ENCODE measurements at places on chromosomes 13 and 19.

GRCh38 chr19:3360421-3361383 lies 5.7 kb upstream of the NFIC start:
- no peak for DNase-seq

DNA sequence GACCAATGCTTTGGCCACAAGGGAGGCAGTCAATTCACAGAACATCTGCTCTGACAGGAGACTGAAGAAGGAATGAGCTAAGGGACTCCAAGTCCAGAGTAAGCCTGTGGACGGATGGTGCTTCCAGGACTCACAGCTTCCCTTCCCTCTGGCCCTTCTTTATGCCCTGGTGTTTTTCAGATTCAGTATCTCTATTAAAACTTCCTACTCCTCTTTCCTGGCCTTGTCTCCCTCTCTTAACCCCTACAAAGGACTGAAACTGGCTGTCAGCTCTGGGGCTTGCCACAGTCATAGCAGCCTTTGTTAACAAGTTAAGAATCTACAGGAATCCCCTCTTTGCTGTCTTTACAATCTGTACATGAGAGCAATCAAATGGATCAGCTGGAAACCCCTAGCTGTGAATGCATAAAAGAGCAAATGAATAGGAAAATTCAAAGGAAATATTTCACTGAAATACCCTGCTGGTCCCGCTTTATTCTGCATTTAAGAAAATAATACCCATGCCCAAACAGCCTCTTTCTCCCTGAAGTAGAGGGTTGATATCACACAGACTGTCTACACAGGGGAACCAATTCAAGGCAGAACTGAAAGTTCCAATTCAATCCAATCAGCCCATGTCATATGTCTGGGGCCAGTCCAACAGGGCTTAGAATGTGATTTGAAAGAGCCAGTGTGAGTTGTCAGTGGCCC lies 192.3 kb downstream of the MZT1 start:
- DNase-seq: no peak

DNA sequence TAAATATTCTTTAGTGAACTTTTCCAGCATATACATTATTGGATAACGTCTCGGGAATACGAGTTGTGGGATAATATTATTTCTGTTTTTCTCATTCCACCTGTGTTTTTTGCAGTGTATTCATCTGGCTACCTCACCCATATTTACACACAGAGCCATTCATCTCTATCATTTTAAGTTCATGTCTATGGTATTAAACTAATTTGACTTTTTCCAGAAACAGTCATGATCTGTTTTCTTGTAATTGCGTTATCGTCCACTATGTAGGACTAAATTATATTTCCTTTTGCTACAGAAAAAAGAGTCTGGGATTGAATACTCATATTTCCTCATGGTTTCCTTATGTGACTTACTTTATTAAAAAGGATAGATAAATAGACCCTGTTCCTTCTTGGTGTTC lies 2.7 kb downstream of the ATP11A start:
- DNase-seq: no peak

- no peak for DNase-seq
Measured at GRCh38 chr13:36101157-36101556, 30.0 kb downstream of the DCLK1 start.

- DNase-seq: peak; percentile 26
Measured at GRCh38 chr13:95509521-95510310, 42.8 kb upstream of the CLDN10 start.

DNA sequence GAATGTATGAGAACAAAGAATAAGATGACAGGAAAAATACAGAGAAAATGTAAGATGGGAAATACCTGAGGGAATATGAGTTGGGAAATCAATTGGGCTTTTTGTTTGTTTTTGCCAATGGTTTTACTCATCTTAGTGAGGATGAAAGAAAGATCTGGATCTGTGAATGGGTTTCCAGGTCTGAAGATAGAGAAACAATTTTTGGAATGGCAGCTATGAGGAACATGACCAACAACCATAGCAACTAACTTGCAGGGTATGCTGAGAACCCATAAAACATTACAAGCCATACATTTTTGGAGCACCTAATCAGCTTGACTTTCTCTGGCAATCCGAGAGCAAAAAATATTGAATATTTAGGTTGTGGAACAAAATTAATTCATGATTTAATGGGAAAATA lies 290.0 kb downstream of the KCTD12 start:
- no peak for DNase-seq

DNA sequence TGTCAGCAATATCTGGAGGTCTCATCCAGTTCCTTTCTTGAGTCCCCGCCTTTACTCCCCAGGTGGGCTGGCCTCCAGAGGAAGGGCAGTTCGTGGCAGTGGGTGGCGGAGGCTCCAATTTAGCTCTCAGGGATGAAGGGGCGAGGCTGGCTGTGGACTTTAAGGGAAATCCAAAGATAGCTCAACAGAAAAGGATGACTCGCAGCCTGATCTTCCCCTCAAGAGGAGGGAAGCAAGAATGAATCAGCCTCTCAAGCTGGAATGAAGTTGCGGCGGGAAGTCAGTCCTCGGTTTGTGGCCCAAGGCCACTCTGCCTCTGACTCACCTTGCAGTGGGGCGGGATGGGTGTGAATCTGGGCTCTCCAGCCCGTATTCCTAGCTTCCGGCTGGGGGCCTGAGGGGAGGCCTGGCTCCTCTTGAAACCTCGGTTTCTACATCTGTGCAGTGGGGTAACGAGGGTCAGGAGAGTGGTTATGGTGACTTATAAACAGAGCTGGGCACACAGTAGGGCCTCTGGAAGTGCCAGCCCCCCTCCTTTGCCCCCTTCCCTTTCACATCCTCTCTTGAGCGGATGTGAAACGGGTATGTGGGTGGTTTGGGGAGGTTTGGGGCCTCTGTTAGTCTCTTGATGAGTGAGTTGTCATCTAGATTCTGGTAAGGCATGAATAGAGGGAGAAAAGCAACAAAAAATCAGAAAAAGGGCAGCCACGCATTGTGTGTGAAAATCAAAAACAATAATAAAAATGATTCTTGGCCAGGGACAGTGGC lies 10.5 kb upstream of the SMG9 start:
- peak; percentile 85 for DNase-seq

DNA sequence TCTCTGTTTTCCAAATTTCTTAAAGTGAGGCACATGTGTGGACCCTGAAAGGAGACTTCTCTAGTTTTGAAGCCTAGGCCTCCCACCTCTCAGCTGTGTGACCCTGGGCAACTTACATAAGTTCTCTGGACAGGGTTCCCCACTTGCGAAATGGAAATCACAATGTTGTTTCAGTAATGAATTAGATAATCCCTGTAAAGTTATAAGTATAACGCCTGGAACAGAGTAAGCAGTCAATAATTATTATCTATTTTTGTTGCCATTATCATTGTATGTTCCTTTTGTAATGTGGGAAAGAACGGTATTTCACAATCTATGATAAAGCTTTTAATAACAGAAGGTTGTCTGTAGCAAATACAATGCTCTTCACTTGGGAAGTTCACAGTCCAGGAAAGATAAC lies 437.3 kb upstream of the ZNF507 start:
- DNase-seq: no peak

- DNase-seq: peak; percentile 75
Measured at GRCh38 chr19:46951171-46951986, 68.3 kb upstream of the NPAS1 start.

GRCh38 chr19:24032651-24033050 lies 54.3 kb upstream of the ZNF254 start:
- DNase-seq: no peak

DNA sequence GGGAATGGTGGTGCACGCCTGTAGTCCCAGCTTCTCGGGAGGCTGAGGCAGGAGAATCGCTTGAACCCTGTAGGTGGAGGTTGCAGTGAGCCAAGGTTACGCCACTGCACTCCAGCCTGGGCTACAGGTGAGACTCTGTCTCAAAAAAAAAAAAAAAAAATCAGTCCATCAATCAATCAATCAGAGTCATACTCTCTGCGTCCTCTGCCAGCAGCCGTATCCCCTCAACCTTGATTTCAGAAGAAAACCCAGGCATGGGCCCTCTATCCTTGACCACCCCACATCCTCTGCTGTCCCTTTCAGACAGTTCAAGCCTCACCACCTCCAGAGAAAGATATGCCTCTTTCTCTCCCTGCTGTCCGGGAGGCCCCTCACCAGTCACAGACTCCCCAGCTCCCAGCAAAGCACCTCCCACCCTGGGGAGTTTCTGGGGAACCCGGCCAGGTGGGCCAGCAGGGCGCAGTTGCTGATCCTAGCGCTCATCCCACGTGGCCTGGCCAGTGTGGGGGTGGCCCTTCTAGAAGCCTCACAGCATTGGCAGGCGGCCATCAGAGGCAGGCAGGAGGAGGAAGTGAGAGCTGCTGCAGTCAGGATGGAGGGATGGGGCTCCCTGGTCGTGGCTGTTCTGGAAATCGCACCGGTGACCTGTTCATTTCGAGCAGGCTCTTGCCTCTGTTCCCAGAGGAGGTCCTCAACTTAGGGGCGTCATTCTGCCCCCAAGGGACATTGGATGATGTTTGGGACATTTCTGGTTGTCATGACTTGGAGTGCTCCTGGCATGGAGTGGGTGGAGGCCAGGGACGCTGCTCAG lies 10.2 kb upstream of the JSRP1 start:
- peak; percentile 47 for DNase-seq

GRCh38 chr13:75585153-75585552 lies 35.6 kb downstream of the UCHL3 start:
- no peak for DNase-seq

DNA sequence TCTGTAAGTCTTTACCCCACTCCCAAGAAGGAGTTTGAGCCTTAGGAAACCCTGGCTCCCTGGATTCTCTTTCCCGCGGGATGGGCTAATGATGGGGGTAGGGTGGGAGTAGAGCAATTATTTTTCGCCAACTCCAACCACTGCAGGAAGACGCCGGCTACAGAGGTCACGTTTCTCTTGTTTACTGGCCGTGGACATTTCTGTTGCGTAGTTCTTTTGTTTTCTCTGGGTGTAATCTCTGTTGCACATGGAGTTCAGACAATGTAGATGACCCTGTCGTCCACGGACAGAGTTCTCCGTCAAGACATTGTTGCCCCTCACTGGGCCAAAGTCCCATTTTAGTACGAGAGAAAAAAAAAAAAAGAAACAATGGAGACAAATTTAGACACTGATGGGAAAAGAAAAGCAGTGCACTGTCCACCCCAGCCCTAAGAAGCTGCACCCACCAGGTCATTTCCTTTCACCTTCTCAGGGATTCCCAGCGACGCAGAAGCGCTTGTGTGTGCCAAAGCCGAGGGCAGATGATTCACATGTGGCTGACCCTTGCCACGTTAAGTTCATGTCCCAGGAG lies 133.9 kb upstream of the ARGLU1 start:
- DNase-seq: no peak

DNA sequence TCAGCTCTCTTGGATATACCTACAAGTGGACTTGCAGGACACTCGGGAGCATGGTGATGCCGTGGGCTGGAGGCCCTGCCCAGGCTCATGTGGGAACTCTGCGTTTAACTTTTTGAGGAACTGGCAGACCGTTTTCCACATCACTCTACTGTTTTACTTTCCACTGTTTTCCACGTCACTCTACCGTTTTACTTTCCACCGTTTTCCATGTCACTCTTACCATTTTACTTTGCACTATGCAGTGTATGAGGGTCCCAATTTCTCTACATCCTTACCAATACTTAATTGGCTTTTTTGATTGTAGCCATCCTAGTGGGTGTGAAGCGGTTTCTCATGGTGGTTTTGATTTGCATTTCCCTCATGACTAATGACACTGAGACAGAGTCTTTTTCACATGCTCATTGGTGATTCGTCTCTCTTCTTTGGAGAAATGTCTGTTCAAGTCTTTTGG lies 40.5 kb downstream of the GATAD2A start:
- DNase-seq: no peak

- no peak for DNase-seq
Measured at GRCh38 chr13:41490371-41491015, 33.1 kb downstream of the RGCC start.

GRCh38 chr13:27022571-27023311 lies 148.9 kb downstream of the USP12 start:
- peak; percentile 46 for DNase-seq

DNA sequence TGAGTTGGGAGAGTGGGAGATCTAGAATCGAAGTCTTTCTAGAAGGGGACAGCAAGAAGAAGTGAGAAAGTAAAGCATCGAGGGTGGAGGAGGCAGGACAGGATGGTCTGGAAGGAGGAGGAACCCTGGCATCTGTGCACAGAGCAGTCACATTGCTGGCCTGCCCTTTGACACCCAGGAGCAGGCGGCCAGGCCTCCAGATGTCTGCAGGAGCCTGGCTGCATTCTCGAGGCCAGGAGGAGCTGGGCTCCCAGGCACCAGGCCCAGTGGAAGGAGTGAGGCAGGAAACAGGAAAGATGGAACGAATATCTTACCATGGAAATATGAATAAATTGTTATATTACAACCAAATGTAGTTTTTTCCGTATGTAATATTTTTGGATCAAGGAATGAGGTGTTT lies 27.7 kb upstream of the ARGLU1 start:
- no peak for DNase-seq

- no peak for DNase-seq
Measured at GRCh38 chr13:101465877-101466276, 13.4 kb downstream of the ITGBL1 start.

DNA sequence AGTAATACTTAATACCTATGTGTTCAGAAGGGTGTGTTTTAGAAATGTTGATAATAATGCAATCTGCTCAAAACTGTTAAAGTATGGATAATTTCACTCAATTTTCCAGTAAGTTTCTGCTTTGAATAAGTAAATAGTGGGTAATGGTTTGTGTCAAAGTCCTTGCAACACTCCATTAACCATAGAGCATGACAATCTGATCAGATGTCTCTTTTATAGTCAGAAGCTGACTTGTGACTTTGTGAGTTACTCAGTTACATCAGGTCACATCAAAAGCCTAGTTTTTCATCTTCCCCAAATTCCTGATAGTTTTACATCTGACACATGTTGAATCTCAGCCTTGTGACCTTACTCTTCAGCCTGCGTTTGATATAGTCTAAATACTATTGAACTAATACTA lies 338.0 kb downstream of the EFNB2 start:
- no peak for DNase-seq

DNA sequence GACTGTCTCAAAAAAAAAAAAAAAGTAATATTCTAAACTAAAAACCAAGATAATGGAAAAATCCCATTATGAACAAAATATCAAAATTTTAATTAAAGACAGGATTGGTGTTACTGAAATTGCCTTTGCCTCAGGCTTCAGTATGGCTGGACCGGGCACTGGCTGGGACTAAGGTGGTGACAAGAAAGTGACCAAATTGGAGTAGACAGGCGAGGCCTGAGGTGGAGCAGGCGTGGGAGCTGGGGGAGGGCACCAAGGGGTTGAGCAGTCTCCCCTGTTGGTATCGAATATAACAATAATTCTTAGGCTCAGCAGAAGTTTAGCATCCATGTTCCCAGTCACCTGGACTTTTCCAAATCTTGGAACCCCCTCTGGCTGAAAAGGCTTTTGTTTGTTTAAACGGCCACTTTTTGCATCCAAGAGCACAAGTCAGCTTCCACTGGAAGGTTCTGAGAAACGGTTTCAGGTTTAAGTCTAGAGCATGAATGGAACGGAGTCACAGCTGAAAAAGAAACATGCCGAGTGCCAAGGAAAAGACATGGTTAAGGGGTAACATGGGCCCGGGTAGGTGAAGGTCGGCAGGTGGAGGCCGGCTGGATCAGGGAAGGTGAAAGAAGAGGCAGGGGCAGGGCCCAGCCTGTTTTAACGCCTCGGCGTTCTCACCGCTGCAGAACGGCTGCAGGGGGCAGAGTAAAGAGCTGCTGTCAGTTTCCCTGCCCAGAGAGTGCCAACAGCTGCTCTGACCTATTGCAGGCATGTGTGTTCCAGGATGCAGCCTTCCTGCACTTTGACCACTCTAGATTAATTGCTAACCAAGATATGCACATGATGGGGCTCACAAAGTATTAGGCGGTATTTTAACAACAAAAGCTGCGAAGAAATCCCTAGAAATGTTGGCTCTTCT lies 104.4 kb downstream of the TM9SF2 start:
- DNase-seq: peak; percentile 45

GRCh38 chr13:80823472-80823871 lies 482.5 kb upstream of the SPRY2 start:
- DNase-seq: no peak

GRCh38 chr19:42558450-42559150 lies 30.3 kb upstream of the CEACAM1 start:
- DNase-seq: no peak
